Hepatocyte (in vitro differentiated cells): ENCODE measurements at places on chromosomes 3 and 15.
A peak's percentile ranks its signal among the peaks of the same experiment; 100 is the strongest.

GRCh38 chr15:73818308-73818985 lies 54.9 kb upstream of the TBC1D21 start:
- DNase-seq = no peak

- DNase-seq = peak; percentile 87
These were observed 126.2 kb upstream of the RASGRP1 start for GRCh38 chr15:38690719-38691332.

GRCh38 chr3:152261329-152261728 lies 7.4 kb upstream of the MBNL1 start:
- DNase-seq = no peak

DNA sequence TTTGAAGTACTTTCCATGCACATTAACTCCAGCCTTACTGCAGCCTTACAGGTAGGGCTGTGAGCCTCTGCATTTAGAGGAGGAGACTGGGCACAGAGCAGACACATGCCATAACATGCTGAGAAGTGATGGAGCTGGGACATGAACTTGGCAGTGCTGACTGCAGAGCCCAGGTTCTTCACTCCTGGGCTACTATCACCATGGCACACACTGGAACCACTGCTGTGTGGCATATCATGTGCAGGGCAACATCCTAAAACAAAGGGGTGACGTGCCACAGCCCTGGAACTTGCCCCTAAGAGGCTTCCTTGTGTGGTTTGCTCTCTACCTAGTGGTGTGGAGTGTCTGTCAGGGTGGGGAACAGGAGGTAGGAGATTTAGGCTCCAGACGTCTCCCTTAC lies 25.4 kb downstream of the EHD4 start:
- no peak for DNase-seq

DNA sequence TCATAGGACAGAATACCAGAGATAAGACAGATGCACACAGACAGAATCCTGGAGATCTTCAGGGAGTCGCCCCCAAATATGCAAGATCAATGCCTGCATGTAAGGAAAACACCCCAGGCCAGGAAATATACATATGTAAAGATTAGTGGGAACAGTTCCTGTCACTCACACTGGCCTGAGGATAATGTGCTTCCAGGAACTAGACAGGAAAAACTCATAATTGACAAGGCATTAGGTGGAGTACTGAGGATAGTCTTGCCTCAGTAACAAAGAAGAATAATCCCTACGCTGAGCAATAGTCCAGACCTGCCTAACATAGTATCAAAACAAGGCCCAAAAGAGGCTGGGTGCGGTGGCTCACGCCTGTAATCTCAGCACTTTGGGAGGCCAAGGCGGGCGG lies 20.4 kb upstream of the B4GALT4 start:
- DNase-seq = no peak

DNA sequence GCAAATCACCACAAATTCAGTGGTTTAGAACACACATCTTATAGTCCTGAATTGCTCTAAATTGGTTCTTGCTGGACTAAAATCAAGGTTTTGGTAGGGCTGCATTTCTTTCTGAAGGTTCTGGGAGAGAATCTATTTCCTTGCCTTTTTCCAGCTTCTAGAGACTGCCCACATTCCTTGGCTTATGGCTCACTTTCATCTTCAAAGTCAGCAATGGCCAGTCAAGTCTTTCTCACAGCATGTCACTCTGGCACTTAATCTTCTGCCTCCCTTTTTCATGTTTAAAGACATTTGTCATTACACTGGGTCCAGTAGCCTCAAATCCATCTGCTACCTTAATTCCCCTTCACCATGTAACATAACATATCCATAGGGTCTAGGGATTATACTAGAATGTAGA lies 149.0 kb downstream of the NEK10 start:
- DNase-seq = no peak

DNA sequence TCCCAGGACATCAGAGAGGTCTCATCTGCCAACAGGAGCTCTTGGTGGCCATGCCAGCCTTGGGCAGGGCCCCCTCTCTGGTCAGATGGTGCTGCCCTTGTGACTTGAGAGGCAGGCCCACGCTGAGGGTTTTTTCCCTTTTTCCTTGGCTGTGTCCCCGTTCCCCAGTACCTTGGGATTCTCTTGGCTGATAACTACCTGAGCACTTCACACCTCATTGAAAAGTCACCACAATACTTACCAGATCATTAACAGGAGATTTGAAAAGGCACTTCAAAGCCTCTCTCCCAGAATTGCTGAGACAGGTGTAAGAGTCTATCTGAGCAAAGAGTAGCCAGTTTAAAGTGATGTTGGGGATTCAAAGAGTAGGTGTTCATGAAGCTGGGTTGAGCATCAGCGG lies 15.1 kb upstream of the TMEM158 start:
- DNase-seq = no peak

DNA sequence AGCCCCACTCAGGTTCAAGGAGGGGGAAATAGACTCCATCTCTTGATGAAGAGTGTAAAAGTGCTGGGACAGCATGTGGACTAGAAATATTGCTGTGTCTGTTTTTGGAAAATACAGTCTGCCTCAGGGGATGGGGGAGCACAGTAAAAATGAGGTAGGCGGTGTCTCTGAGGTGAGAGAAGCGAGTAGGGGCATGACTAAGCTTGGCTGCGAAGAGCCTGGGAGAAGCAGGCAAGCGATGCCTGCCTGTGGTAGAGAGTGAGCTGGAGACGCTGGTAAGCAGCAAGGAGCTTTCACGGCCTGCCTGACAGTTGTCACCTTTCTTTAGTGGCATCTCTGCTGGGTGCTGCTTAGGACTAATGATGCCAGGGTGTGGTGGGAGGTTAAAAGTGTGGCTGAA lies 49.0 kb upstream of the DCLK3 start:
- no peak for DNase-seq

DNA sequence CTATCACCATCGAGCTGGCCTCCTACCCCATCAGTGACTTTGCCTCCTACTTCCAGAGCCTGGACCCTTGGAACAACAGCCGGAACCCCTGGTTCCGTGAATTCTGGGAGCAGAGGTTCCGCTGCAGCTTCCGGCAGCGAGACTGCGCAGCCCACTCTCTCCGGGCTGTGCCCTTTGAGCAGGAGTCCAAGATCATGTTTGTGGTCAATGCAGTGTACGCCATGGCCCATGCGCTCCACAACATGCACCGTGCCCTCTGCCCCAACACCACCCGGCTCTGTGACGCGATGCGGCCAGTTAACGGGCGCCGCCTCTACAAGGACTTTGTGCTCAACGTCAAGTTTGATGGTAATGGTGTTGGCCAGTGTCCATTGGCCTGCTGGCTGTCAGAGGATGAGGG lies 6.1 kb downstream of the GRM2 start:
- no peak for DNase-seq

GRCh38 chr3:47128137-47128536 lies 35.8 kb downstream of the SETD2 start:
- no peak for DNase-seq

DNA sequence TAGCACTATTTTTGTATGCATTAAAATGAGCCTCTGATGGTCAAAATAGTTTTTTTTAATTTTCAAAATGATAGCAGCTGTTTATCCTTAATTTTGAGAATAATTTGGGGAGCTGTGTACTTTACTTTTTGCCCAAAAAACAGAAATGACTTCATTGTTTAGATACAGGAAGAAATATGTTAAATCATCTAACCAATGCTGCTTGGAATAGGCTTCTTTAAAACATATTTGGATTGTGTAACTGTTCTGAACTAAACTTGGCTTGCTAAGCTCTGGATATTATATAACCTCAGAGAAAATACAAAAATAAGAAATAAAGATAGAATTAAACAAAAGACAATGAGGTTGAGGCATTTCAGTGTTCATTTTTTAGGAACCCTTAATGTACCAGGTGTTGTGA lies 119.3 kb downstream of the SERPINI1 start:
- DNase-seq = no peak
